ENCODE measurements at places on chromosomes 7 and 10.

DNA sequence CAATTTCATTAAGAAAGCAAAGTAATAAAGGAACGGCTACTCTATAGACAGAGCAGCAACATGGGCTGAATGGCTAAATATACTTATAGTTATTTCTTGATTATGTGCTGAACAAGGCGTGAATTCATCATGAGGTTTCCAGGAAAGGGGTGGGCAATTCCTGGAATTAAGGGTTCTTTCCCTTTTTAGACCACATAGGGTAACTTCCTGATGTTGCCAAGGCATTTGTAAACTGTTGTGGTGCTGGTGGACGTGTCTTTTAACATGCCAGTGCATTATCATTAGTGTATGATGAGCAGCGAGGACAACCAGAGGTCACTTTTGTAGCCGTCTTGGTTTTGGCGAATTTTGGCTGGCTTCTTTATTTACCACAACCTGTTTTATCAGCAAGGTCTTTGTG is 28.5 kb upstream of the ZMYND11 start:
- DNase-seq: no peak

GRCh38 chr7:134834689-134835462 is 55.4 kb downstream of the CALD1 start:
- no peak for DNase-seq

- no peak for DNase-seq
Observed at GRCh38 chr10:35638101-35638500, 4.0 kb downstream of the FZD8 start.

DNA sequence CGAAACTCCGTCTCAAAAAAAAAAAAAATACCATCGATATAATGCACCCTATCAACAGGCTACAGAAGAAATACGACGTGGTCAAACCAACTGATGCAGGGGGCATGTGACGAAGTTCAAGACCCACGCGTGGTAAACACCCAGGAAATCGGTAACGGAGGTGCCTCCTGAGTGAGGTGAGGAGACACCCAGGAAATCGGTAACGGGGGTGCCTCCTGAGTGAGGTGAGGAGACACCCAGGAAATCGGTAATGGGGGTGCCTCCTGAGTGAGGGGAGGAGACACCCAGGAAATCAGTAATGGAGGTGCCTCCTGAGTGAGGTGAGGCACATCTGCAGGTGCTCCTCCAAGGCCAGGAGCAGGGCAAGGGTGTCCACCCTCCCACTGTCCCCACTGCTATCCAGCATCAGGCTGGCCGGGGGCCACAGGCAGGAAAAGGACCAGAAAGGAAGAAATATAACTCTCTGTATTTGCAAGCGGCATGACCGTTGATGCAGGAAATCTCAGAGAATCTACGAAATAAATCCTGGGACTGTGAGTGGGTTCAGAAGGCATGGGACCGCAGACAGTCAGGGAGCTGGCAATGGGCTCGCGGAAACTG is 10.7 kb upstream of the GPR146 start:
- DNase-seq: peak; percentile 64

GRCh38 chr7:26850193-26850651 is 14.2 kb downstream of the SKAP2 start:
- no peak for DNase-seq

GRCh38 chr7:130481898-130482297 is 10.0 kb upstream of the MEST start:
- no peak for DNase-seq

DNA sequence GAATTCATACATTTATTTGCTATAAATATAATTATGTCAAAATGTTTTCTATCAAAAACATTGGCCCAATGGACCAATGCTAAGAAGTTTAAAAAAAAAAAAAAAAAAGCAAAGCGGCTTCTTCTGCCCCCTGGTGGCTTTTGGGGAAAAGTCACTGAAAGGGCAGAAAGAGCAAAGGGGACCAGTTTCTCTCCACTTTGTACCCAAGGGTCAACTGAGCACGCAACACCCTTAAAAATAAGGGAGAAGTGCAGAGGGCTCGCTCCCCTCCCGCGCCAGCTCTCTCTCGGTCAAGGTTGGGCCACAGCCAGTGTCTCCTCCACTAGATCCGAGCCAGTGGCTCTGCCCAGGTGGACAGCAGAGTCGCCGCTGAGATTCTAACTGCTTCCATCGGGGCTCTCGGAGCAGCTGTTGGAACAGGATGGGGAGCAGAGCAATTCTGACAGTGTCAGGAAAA is 136.4 kb upstream of the FGFR2 start:
- no peak for DNase-seq

DNA sequence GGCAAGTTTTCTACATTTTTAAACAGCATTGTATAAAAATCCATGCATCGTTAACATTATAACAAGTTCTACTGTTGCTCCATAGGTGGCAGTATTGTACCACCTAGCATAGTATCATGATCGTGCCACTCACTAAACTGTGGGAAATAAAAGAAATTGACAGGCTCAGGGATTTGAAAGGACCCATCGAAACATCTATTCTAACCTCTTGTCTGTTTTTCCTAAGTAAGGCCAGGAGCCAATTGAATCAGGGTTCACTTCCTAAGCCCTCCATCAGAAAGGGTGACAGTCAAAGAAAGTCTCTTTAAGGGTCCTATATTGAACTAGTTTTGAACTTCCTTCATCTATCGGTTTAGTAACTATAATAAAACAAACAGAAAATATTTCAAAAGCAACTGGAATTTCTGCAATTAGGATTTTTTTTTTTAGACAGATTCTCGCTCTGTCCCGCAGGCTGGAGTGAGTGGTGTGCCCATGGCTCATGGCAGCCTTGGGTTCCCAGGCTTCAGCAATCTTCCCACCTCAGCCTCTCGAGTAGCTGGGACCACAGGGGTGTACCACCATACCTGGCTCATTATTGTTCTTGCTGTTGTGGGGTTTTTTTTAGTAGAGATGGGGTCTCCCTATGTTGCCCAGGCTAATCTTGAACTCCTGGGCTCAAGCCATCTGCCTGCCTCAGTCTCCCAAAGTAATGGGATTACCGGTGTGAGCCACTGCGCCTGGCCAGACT is 9.4 kb downstream of the HACD1 start:
- DNase-seq: peak; percentile 68

DNA sequence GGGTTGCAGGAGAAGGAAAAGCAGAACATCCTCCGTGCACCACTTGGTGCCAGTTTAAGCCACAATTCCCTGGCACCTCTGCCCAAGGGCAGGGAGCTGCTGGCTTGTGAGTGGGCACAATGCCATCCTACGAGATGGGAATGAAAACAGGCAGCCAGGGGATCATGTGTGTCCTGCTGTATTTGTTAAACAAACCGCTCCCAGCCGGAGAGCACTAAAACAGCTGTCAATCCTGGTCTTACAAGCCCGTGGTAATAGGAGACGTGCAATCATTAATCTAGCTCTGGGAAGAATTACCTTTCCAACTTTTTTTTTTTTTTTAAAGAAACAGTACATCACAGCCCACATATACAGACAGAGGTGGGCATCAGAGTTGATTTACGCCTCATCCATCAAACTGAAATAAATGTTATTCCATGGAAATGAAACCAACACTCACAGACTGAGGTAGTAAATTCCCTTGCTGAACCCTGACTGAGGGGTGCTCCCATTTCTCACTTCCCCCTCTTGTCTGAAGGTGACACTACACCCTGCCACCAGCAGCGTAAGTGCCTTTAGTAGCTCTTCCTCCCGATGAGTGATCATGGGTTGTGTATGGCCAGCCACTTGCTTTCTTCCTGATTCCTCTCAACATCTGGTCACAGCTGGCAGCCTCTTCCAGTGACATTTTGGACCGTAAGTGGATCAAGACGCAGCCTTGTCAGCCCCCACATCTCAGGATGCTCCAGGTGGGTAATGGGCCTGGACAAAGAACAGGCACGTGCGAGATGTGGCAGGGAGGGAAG is 143.8 kb downstream of the TEX36 start:
- no peak for DNase-seq

DNA sequence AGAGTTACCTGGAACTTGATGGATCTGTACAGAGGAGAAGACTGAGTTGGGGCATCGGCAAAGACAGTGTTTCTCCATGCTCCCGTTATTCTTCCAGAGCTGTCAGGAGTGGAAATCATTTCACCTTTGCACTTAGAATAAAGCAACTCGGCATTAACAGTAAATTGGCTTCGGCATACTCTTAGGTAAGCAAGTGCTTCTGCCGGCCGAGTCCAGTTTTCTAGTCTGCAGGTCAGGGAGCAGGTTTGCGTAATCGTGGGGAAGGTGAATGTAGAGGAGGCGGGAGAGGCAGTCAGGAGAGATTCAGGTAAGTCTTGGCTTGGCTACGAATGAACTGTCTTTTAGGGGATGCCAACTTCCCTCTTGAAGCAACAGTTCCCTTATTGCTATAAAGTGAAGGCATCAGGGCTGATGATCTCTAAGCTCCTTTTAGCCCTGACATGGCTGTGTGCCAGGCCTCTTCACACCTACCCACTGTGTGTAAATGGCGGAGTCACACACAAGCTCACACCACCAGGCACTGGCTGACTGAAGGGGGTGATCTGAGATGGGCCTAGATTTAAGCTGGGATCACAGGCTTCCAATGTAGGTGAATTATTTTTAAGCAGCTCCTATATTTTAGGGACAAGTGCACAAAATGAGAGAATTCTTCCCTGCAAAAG is 127.1 kb downstream of the GATA3 start:
- no peak for DNase-seq

DNA sequence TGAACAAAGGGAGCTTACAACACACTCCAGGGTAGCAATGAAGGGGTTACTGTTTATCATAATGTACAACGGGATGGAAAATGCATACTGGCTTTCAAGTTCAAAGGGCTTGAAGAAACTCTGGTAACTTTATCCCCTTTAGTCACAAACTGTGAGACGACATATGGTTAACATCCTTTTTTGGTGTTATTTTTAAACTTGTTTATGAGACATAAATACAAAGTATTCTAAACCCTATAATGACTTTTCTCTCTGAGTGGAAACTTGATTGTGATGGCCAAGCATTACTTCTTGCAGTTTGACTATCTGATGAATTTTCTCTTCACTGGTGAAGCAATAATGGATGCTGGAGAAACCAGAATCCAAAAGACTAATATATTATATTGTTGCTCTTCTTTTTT is 62.0 kb upstream of the SEMA3A start:
- no peak for DNase-seq

- DNase-seq: no peak
Observed at GRCh38 chr7:82129091-82129490, 314.5 kb downstream of the CACNA2D1 start.

Data from CD4-positive, alpha-beta T cell (primary cell).